ENCODE measurements at places on chromosomes 16 and 17.

GRCh38 chr17:2138318-2138717 lies 83.4 kb downstream of the HIC1 start:
- peak; percentile 88 for DNase-seq

GRCh38 chr17:4344926-4345325 lies 21.5 kb downstream of the UBE2G1 start:
- DNase-seq, result no peak

DNA sequence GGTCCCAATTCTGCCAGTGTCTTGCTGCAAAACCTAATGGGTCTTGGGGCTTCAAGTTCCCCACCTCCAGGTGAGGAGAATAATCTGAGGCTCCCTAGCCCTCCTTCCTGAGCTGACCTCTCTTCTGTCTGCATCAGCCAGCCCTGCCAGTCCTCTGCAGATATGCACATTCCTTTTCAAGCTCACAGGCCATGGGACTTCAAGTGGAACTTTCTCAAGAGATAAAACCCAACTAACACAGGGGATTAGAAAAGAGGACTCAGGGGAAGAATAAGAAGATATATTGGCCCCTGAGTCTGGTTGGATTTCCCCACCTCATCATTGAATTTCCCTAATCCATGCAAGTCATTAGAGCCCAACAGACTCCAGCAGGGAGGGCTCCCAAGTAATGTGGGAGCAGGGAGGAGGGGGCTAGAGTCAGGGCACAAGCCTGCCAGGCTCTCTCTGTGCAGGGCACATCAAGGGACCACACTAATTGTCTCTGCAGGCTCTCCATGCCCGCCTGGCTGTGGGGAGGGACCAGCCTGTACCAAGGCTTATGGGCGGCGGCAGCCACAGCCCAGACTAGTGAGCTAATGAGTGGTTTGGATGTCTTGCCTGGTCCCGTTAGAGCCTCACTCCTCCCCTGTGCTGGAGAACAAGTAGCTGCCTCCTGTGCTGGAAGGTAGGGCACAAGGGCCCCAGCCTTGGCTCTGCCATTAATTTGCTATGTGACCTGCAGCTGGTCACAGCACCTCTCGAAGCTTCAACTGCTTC lies 1.2 kb downstream of the KRT14 start:
- DNase-seq, result no peak

DNA sequence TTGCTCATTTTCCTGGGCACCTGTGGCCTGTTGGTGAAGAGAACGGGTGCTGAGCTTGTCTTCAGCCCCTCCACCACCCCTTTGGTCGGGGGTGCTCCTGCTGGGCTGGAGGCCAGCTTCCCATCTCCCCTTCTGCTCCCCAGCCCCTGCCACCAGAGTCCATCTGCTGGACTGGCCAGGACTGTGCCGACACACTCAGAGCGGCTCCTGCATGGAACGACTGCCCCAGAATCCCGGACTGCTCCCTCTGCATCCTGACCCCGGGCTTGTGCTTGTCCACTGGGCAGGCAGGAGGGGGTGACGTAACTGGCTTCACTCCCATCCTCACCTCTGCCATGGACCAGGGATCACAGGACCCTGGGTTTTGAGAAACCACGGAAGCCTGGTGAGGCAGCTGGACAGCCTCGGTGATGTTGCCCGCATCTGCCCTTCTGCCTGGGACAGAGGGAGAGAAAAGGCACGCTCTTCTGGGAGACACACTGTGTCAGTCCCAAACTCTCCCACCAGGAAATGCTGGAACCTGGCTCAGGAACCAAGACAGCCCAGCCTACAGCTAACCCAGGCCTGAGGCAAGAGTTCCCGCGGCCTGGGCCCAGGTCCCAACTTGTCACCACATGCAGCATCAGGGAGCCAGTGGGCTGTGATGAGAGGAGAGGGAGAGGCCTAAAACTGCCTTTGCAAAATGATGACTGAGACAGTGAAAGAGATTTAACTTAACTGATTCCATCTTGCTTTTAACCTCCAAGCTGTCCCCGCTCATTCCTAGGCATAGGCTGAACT lies 16.1 kb upstream of the GSDMA start:
- no peak for DNase-seq

DNA sequence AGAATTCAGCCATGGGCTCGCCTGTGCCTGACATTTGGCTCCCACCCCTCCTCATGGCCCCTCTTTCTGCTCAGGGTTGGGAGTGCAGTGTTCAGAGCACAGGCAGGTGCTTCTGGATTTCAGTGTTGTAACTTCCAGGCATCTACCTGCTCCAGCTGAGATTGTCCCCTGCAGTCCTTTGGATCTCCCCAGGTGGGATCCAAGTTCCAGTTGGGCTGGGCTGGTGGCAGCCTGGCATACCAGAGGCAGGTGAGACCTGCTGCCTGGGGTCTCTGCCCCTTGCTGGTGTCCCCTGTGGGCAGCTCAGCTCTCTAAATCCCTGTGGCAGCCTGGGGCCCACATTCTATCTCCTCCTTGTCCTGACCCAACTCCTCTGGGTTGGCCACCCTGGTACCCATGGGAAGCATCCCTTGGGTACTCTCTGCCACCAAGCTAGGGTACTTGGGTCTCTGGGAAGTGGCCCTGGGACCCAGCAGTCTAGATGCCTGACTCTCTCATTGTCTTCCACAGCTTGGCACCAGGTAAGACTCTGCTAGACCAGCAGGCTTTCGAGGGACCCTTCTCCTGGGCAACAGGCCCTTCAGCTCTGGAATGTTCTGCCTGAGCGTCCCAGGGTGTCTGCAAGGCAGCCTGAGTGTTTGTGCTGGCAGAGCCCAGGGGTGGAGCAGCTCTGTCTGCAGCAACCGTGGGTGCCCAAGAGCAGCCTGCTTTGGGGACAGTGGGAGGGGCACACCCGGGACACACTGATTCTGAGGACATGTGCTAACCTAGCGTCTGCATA lies 42.5 kb downstream of the DNAH17 start:
- DNase-seq, result no peak

DNA sequence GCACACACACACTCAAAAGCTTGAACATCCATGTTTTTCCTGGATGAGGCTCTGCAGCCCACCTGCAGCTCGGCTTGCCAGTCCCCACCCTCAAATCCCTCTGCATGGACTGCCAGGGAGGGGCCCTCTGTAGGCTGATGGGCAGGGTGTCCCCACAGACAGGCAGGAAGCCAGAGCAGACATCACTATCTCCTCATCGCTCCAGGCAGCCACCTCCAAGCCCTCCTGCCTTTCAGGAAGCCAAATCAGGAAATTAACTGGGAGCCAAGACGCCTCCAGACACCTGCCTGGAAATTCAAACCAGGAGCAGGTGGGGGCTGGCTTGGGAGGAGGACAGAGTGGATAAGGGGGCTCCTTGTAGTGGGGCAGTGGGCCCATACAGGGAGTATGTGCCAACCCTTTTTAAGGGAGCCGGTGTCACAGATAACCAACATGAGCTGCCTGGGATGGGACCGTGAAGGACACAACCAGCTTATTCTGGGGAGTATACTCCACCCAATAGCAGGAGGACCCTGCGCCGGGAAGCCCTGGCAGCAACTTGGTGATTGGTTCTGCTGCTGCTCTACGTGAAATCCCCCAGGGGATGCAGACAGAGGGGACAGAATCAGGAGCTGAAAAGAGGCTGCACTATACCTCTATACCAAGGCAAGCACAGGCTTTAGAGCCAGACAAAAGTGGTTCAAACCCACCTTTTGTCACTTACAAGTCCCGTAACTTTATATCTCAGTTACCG lies 139.1 kb downstream of the CCT6B start:
- no peak for DNase-seq

GRCh38 chr17:78247304-78247703 lies 15.9 kb downstream of the TMEM235 start:
- DNase-seq, result peak; percentile 67

GRCh38 chr17:70896843-70897242 lies 727.5 kb downstream of the KCNJ2 start:
- no peak for DNase-seq

- no peak for DNase-seq
Measured at GRCh38 chr16:75318737-75319136, 67.3 kb upstream of the BCAR1 start.

- no peak for DNase-seq
Measured at GRCh38 chr17:61786088-61786487, 77.2 kb downstream of the BRIP1 start.

DNA sequence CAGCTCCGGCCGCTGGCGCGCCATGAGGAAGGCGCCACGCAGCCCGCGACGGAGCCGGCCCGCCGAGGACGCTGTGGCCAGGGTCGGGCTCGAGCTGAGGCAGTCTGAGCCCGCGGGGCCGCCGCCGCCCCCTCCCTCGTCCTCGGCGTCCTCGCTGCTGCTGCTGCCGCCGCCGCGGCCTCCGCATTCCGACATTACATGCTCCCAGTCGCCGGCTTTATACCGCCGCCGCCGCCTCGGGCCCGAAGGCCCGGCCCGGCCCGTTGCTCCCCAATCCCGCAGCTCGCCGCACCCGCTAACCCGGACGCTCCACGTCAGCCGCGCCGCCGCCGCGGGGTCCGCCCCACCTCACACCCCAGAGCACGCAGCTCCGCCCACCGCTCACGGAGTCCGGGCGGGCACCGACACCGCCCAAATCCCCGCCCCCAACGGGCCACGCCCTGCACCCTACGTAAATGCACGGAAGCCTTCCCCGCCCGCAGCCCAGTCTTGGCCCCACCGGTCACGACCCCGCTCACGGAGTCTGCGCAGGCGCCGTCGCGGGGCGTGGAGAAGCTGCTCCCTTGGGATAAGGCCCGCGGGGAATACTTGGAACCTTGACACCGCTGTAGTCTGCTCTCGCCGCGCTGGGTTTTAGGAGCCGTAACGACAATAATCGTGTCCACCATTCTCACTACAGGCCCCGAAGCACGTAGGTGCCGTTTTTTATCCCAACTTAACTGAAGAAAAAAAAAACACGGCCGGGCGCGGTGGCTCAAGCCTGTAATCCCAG lies at the start of gene TXNDC11:
Gene TXNDC11, minus strand, starts transcription at position 322 of the 772 bp plus-strand sequence. Its CDS starts 127 bp downstream, at position 195.
- peak; percentile 97 for DNase-seq

- DNase-seq, result peak; percentile 43
Measured at GRCh38 chr16:55479430-55480140, 587 bp downstream of the MMP2 start.

GRCh38 chr17:41600318-41600717 lies 12.2 kb downstream of the KRT16 start:
- no peak for DNase-seq

GRCh38 chr17:10061111-10061845 lies 137.1 kb downstream of the GAS7 start:
- DNase-seq, result no peak

DNA sequence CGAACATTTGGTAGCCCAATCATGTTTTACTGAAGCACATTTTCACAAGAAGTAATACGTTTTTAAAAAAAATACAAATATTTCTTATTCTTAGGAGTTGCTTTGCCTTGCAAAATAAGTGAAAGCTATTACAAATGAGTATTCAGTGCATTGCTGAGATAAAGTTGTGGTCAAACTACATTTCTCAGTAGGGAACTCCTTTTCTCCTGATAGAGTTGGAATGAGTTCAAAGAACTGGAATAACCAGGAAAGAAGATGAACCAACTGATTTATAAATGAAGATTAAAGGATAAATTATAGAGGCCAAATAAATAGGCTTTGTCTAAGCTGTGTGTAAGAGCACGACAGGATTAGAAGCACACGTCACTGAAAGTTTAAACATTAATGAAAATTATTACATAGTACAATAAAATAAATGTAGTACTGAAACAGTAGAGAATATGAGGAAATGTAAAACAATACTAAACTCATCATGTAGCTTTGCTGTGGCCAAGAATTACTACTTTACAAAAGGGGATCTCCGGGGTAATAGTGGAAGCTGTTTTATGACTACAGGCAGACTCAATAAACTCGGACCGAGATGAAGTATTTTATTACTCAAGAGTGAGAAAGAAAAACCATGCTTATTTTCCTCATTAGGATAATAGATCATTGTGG lies 73.6 kb downstream of the KCNJ2 start:
- peak; percentile 17 for DNase-seq

DNA sequence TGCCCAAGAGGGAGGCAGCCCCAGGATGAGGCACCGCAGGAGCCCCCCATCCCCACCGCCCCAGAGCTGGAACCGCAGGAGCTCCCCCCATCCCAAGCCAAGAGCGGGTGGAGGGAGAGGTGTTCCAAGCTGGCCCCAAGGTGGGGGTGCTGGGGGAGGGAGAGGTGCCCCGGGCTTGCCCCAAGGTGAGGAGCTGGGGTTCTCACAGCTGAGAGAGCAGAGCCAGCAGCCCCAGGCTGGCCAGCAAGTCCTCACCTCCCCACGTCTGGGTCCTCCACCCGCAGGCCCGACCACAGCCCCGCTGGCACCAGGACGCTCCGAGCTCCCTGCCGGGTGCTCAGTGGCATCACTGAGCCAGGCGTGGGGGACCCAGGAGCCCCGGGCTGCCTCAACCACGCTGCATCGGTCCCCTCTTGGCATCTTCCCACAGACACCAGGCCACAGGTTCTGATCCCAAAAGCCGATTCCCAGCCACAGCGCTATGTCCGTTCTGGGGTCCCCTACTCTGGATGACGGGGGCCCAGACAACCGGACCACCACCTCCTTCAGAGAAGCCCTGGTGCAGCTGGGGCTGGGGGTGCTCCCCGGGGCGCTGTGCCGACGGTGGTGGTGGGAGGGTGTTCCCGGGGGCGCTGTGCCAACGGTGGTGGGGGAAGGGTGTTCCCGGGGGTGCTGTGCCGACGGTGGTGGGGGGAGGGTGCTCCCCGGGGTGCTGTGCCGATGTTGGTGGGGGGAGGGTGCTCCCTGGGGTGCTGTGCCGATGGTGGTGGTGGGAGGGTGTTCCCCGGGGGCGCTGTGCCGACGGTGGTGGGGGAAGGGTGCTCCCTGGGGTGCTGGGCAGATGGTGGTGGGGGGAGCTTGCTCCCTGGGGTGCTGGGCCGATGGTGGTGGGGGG lies 15.4 kb upstream of the WDR45B start:
- no peak for DNase-seq

- no peak for DNase-seq
Measured at GRCh38 chr17:30796016-30796415, 28.5 kb downstream of the CRLF3 start.

DNA sequence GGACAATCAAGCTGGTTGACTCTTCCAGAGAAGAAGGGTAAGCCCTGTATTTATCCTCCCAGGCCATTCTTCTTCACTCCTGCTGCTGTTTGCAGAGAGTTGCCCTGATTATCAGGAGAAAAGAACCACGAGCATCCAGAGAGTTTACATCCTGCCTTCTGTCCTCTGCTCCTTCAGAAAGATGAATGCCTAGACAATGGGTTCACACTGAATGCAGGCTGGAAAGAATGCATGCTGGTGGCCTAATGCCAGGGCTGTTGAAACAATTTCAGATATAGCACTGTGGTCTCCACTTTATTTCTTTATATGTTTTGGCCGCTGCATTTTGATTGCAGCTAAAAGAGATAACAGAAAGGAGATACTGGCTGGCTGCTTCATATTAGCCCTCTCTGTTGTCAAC lies 21.2 kb upstream of the HAS3 start:
- no peak for DNase-seq
